ENCODE measurements at places on chromosomes 2 and 18. TPM values are rescaled to one million over a fixed set of nuclear protein-coding genes. Genes with fewer than 3 reads are reported as not detected.
A peak's percentile ranks its signal among the peaks of the same experiment; 100 is the strongest.

DNA sequence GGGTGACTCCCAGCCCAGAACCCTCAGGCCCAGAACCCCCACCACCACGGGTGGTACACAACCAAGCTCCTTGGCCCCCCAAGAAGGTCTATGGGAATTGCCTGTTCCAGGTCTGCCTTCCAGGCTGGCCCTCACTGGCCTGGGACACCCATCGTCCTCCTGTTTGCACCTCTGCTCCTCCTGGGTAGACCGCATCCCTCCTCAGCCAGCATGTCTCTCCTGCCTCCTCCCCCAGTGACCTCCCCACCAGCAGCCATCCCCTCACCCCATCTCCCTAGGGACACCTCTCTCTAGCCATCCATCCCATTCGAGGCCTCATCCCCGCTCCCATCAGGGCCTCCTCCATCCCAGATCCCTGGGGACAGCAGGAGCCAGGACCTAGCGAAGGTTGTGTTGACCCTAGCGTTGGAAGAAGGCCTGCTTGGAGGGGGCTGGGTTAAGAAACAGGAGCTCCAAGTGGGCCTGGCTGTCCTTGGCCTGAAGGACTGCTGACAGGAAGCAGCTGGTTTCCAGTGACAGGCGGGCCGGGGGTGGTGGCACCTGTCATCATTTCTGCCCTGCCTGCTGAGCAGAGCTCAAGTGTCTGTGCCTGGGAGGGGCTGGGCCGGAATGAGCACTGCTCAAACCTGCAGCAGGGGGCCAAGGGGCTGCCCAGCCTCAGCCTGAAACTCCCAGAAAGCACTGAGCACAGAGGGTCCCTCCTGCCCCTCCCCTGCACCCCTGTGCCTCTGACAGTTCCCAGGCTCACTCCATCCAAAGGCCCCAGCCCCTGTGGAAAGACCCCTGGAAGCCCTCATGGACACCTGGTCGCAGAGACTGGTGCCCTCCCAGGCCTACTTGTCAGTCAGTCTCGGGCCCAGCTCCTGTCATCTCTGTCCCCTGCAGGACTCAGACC lies 96.0 kb upstream of the OTOS start:
- no peaks in the 10 kb centered on the region for H3K27me3 ChIP-seq
- H3K4me3 ChIP-seq: no peak overlapping the region
- no peaks in the 10 kb centered on the region for H3K4me1 ChIP-seq
- no peaks in the 10 kb centered on the region for H3K36me3 ChIP-seq

DNA sequence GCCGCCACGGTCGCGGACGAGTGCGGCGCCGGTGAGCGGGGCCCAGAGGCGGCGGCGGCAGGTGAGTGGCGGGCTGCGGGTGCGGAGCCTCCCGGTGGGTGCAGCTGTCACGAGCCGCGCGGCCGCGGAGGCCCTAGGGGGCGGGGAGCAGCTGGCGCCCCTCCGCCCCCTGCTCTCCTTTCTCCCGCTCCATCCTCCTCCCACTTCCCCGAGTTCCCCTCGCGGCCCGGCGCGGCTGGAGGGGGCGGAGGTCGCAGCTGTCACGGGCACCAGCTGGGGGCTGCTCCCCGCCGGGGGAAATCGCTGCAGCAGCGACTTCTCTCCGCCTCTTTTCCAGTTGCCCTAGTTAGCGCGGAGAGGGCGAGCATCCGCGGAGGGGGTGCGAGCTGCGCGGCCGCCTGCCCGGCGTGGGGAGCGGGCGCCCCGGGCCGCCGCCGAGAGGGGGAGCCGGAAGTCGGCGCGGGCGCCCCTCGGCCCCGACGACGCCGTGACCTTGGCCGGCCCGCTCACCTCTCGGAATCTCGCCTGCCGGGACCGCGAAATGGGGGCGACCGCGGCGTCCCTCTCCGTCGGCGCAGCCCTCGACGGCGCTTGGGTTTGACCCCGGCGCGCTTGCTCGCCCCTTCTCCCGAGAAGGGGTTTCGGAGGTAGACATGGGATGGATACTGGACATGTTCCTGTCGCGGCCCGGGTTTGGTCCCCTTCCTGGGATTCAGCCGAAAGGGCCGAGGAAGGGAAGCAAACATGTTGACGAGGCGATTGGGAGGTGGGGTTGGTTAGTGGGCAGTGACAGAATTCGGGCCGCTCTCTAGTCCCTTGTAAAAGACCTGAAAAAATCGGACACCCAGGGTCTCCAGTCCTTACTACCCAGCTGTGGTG lies 727 bp downstream of the NCOA1 start:
- peak overlapping the region; percentile 75 for H3K4me3 ChIP-seq
- DNase-seq: peak; percentile 67
- H3K27ac ChIP-seq: peak overlapping the region; percentile 59
- H3K27me3 ChIP-seq: no peaks in the 10 kb centered on the region

GRCh38 chr18:50143294-50143693 lies 51.7 kb downstream of the MYO5B start:
- H3K27ac ChIP-seq: no peak overlapping the region
- DNase-seq: no peak
- H3K36me3 ChIP-seq: no peaks in the 10 kb centered on the region
- H3K4me3 ChIP-seq: no peak overlapping the region
- H3K4me1 ChIP-seq: no peaks in the 10 kb centered on the region
- no peaks in the 10 kb centered on the region for H3K27me3 ChIP-seq

DNA sequence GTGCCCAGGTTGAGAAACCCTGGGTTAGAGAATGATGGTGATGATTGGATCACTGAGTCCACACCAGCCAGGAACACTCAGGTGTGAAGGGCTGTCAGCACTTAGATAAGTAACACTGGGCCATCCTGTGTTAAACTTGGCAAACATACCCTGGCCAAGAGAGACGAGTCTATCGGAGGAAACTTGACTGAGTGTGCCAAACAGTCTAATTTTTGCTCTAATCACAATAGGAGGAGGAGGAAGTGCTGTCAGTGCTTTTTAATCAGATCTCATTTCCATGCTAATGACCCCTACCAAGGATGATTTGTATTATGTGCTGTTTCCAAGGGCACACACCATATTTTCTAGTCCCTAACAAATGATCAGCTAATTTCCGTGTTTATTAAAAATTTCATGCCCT lies 63.8 kb upstream of the SEC11C start:
- no peak overlapping the region for H3K4me3 ChIP-seq
- H3K4me1 ChIP-seq: no peaks in the 10 kb centered on the region
- H3K27ac ChIP-seq: no peak overlapping the region

GRCh38 chr2:241961454-241961853 lies 91.9 kb downstream of the RTP5 start:
- H3K4me1 ChIP-seq: no peaks in the 10 kb centered on the region
- no peaks in the 10 kb centered on the region for H3K27me3 ChIP-seq

The KCNK3 gene
- 8.1 TPM for total RNA-seq

DNA sequence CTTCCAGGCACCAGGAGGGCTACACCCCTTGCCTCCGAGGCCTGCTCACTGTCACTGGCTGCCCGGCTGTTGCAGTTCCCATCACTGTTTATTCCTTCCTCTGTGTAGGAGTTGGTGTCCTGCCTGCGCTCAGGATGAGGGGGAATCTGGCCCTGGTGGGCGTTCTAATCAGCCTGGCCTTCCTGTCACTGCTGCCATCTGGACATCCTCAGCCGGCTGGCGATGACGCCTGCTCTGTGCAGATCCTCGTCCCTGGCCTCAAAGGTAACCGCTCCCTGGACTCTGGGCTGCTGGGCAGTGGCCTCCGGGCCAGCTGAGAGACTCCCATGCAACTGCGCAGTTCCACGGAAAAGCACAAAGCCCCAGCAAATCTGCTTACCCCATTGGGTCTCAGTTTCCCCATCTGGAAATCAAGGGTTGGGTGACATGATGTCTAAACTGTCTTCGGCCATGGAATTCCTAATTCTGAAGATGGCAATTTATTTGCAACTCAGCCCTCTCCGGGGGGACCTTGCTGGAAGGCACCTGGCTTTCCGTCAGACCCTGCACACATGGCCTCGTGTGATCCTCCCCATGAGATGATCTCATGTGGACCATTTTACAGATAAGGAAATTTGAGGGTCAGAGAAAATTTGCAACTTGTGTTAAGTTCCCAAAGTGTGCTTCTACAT lies 9.4 kb downstream of the COLEC11 start:
- H3K4me1 ChIP-seq: no peaks in the 10 kb centered on the region
- H3K27ac ChIP-seq: peak overlapping the region; percentile 60
- no peaks in the 10 kb centered on the region for H3K36me3 ChIP-seq
- H3K27me3 ChIP-seq: no peaks in the 10 kb centered on the region
- DNase-seq: no peak

The SPDYA gene
- total RNA-seq: 1.6 TPM

DNA sequence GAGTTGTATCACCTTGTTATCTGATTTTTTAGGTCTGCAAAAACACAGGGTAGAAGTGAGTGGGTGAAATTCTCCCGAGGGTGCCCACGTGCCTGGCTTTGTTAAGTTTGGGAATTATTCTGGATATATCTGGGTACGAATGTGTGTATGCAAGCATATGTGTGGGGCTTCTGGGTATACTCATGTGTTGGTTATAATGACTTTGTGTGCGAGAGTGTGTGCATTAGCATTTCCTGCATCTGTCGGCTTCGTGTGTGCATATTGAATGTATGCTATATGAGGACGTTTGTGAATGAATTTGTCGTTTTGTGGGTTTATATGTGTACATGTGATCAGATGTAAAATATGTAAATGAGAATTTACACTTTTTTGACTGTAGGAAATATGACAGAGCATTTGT lies 13.8 kb upstream of the DNAJC27 start:
- no peaks in the 10 kb centered on the region for H3K27me3 ChIP-seq
- H3K4me3 ChIP-seq: no peak overlapping the region
- peaks cover 4% of the 10 kb centered on the region for H3K4me1 ChIP-seq
- H3K27ac ChIP-seq: no peak overlapping the region
- DNase-seq: no peak

The PLB1 gene
- 6.8 TPM for total RNA-seq

The CACNB4 gene
- total RNA-seq: 2.2 TPM

The DLX1 gene
- not detected for total RNA-seq

The CHRND gene
- not detected for total RNA-seq

The CROCC2 gene
- 0.13 TPM for total RNA-seq

The LIMS4 gene
- total RNA-seq: 2.9 TPM

The ST8SIA5 gene
- 1.4 TPM for total RNA-seq

GRCh38 chr2:168790226-168790902 lies 12.1 kb upstream of the NOSTRIN start:
- no peak overlapping the region for H3K4me3 ChIP-seq
- H3K27ac ChIP-seq: no peak overlapping the region
- H3K4me1 ChIP-seq: no peaks in the 10 kb centered on the region
- DNase-seq: no peak
- no peaks in the 10 kb centered on the region for H3K27me3 ChIP-seq

DNA sequence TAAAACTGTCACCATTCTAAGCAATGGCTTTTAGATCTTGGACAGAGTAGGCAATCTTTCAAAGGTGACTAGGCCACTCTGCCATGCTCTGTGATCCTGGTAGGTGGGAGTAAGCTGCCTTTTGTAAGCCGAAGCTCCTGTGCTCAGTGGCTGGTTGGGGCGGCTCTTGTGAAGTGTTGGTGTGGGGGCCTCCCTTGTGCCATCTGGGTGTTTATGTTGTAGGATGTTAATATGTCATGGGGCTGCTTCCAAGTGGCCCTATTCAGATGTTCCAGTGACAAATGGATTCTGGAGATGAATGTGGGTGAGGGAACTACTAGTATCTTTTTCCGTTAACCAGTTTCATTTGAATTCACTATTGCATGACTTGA lies 116.8 kb upstream of the SPRED2 start:
- H3K27ac ChIP-seq: no peak overlapping the region
- no peaks in the 10 kb centered on the region for H3K27me3 ChIP-seq
- peaks cover 12% of the 10 kb centered on the region for H3K4me1 ChIP-seq
- no peaks in the 10 kb centered on the region for H3K36me3 ChIP-seq

The SAG gene
- total RNA-seq: not detected

- DNase-seq: peak; percentile 88
- H3K4me1 ChIP-seq: no peaks in the 10 kb centered on the region
- peak overlapping the region; percentile 68 for H3K27ac ChIP-seq
- H3K36me3 ChIP-seq: no peaks in the 10 kb centered on the region
These were observed 33.7 kb upstream of the ZNF516 start for GRCh38 chr18:76528477-76529432.

GRCh38 chr2:107684421-107684820 lies 142.3 kb upstream of the RGPD4 start:
- H3K27me3 ChIP-seq: no peaks in the 10 kb centered on the region
- H3K4me3 ChIP-seq: no peak overlapping the region
- H3K4me1 ChIP-seq: no peaks in the 10 kb centered on the region

GRCh38 chr2:69453475-69454129 lies 16.4 kb upstream of the NFU1 start:
- H3K4me3 ChIP-seq: no peak overlapping the region
- no peak overlapping the region for H3K27ac ChIP-seq
- no peaks in the 10 kb centered on the region for H3K27me3 ChIP-seq
- H3K36me3 ChIP-seq: no peaks in the 10 kb centered on the region
- no peak for DNase-seq

The SERPINB4 gene
- total RNA-seq: not detected

DNA sequence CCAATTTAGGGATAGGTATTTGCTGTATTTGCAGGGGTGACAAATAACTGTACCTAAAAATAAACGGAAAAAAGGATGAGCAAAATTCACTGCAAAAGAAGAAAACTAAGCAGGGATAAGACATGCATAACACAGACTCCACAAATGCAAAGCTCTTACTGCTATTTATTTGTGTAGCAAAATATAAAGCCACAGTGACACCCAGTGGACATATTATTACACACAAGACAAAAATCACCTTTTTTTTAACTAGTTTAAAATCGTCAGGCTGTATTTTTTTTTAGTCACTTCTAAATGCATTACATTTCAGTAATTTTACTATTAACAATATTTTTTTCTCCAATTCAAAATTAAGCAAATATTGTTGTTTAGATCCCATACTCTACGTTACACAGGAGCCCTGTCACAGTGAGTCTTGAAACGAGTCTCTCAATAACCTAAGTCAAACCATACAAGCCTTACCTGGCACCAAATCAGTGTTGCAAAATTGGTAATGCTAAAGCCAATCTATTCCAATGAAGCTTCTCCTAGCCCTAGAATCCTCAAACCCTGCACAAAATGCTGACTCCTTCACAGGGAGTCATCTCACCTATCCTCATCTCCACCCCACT lies 23.7 kb downstream of the METTL4 start:
- H3K4me3 ChIP-seq: no peak overlapping the region
- H3K4me1 ChIP-seq: no peaks in the 10 kb centered on the region
- no peaks in the 10 kb centered on the region for H3K27me3 ChIP-seq
- DNase-seq: no peak

- no peaks in the 10 kb centered on the region for H3K27me3 ChIP-seq
- no peak overlapping the region for H3K27ac ChIP-seq
- peaks cover 9% of the 10 kb centered on the region for H3K4me1 ChIP-seq
- no peak for DNase-seq
- H3K4me3 ChIP-seq: no peak overlapping the region
- H3K36me3 ChIP-seq: no peaks in the 10 kb centered on the region
These were observed 317.6 kb downstream of the TNS1 start for GRCh38 chr2:217685255-217685605.

The CAB39 gene
- total RNA-seq: 77.6 TPM

The CNGA3 gene
- not detected for total RNA-seq

Measured in kidney (tissue), 22 donors.